Uterine smooth muscle cell (primary cell): ENCODE measurements at places on chromosomes 16 and 17. TPM values are rescaled to one million over a fixed set of nuclear protein-coding genes. Genes with fewer than 3 reads are reported as not detected.

CDRT15 gene
- total RNA-seq, result not detected in 2 replicates

ATF7IP2 gene
- 2.5 and 5.0 TPM in 2 replicates for total RNA-seq

HS3ST3A1 gene
- 47.7 and 54.6 TPM in 2 replicates for total RNA-seq

TNK1 gene
- total RNA-seq, result under 0.01 and 0.66 TPM in 2 replicates

KRTAP4-3 gene
- not detected in 2 replicates for total RNA-seq

INTS2 gene
- 20.6 and 25.3 TPM in 2 replicates for total RNA-seq

MYH8 gene
- total RNA-seq, result under 0.01 TPM in 1 of 2 replicates, not detected in the other

PHKG2 gene
- total RNA-seq, result 25.4 and 31.5 TPM in 2 replicates

COPZ2 gene
- 37.1 and 65.5 TPM in 2 replicates for total RNA-seq

PRDM7 gene
- total RNA-seq, result not detected in 2 replicates

MYCBPAP gene
- 1.7 and 2.0 TPM in 2 replicates for total RNA-seq

FOXN1 gene
- total RNA-seq, result under 0.01 TPM in 1 of 2 replicates, not detected in the other

ATAD5 gene
- 1.7 and 5.8 TPM in 2 replicates for total RNA-seq

GOT2 gene
- total RNA-seq, result 40.1 and 53.0 TPM in 2 replicates

PARD6A gene
- total RNA-seq, result 2.2 and 4.0 TPM in 2 replicates

TPPP3 gene
- total RNA-seq, result 0.62 and 0.77 TPM in 2 replicates

NUP85 gene
- total RNA-seq, result 25.9 and 56.6 TPM in 2 replicates

EPN2 gene
- 29.2 and 34.2 TPM in 2 replicates for total RNA-seq

PRRT2 gene
- total RNA-seq, result 1.8 and 2.9 TPM in 2 replicates

ZNF629 gene
- 7.3 and 7.9 TPM in 2 replicates for total RNA-seq

TMC6 gene
- total RNA-seq, result 0.11 and 0.25 TPM in 2 replicates

KCNH4 gene
- total RNA-seq, result not detected in 2 replicates

HOXB13 gene
- total RNA-seq, result not detected in 2 replicates

SEPTIN1 gene
- total RNA-seq, result 0.25 TPM in 1 of 2 replicates, not detected in the other
